ENCODE measurements at places on chromosomes 7 and 10.
A peak's percentile ranks its signal among the peaks of the same experiment; 100 is the strongest.

- no peak for DNase-seq
These were observed 71.9 kb upstream of the HABP2 start for GRCh38 chr10:113480851-113481502.

- no peak for DNase-seq
These were observed 549.1 kb downstream of the NXPH1 start for GRCh38 chr7:8982338-8982992.

GRCh38 chr10:78552261-78552811 is 516.4 kb upstream of the ZMIZ1 start:
- DNase-seq: peak; percentile 83

- no peak for DNase-seq
These were observed 29.2 kb upstream of the KLF6 start for GRCh38 chr10:3813986-3814837.

DNA sequence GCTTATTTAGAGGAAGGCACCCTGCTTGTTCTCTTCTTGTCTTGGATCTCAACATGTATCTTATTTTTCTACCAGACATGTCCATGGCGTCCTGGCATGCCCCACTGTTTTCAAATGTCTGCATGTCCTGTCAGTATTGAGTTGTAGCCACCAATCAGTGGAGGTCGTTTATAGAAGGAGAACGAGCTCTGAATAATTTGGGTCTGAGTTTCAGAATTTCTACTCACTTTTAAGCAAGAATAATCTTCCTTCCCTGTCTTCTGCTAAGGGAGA is 2.9 kb upstream of the HOXA13 start:
- DNase-seq: peak; percentile 38

GRCh38 chr10:14048930-14049613 is 281.7 kb downstream of the FRMD4A start:
- no peak for DNase-seq

GRCh38 chr10:26391701-26392695 is 46.1 kb upstream of the APBB1IP start:
- no peak for DNase-seq

DNA sequence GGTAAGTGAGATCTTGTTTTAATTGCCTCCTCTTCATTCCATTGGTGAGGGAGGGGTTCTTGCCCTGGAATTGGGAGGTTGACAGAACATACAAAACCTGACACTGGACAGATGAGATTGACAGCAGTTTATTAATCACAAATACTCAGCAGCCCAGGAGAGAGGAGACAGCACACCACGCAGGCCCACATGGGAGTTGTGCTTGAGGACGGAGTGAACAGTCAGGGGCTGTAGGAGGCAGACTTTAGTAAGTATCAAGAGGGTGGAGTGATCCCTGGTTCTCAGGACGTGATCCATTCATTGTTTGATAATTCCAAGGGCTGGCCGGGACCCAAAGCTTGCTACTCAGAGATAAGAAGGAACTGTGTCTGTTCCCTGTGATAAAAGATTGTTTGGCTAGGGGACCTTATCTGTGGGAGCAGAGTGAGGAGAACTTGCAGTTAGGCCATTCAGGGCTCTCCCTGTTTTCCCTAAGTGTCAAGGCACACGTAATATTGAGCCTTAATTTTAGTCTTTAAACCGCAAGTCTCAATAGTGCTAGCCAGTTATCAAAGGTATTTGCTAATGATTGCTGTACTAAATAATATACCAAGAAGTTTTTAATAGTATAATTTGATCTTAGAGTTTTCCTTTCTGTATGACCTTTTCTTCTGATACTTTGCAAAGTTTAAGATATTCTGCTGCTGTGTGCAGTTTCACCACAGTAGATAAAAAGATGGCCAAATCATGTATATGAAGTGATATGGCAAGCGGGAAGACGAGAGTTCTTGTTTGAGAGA is 14.5 kb downstream of the CAPZA2 start:
- peak; percentile 79 for DNase-seq

DNA sequence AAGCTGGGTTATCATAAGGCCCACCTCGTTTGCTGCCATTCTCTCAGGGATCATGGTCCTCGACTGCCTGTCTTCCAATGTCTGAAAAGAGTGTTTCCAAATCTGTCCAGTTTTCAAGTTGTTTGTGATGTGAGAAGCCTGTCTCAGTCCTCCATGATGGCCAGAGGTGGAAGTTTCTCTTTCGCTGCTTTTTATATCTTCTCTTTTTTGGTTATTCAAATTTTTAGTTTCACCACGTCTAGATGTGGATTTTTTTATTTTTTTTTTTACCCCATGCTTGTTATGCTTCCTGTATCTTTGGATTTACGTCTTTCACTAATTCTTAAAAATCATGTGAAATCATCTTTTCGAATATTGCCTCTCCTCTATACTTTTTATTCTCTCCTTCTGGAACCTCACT is 6.1 kb upstream of the RBM33 start:
- no peak for DNase-seq

- DNase-seq: no peak
These were observed 1.5 kb upstream of the LAMB1 start for GRCh38 chr7:108004220-108005142.

GRCh38 chr10:127492607-127493250 is 56.4 kb upstream of the NPS start:
- DNase-seq: no peak

DNA sequence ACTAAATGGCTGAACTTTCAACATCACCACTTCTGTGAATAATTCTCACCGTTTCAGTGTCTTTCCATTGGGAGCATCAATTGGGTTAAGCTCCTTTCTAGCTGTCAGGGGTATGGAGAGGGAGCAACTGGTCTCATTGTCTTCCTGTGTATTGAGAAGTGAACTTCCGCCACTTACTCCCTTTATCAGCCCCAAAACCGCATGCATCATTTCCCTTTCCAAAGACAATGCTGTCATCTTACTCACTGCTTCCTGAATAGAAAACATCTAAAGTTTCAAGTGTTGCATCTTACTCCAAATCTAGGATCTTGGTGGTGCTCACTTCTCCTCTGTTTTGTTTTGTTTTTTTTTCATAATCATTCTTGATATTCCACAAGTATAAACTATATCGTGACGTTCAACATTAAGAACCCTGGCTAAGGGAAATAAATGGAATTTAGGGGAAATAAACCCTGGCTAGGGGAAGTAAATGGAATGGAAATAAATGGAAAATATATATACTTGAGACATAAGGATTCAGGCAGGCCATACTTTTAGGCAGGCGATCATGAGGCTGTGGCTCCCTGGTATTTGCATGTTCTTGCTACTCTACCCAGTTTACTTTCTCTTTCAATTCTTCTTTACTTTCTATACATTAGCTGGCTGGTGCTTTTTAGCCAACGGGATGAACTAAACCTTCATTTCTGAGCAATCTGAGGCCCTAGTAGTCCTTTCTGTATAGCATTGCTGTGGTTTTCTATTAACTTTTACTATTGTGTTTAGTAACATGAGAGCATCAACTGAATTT is 371.9 kb downstream of the BMPER start:
- no peak for DNase-seq

- no peak for DNase-seq
These were observed 43.7 kb downstream of the LHPP start for GRCh38 chr10:124505279-124505678.

- no peak for DNase-seq
These were observed 97.5 kb downstream of the ZNF365 start for GRCh38 chr10:62471711-62472110.

GRCh38 chr7:50209461-50210135 is 94.9 kb upstream of the IKZF1 start:
- DNase-seq: no peak

All from right atrium auricular region (tissue), 2 donors.